ENCODE measurements at places on chromosomes 12 and 14. TPM values are rescaled to one million over a fixed set of nuclear protein-coding genes. Genes with fewer than 3 reads are reported as not detected.
A peak's percentile ranks its signal among the peaks of the same experiment; 100 is the strongest.

- no peak overlapping the region for H3K4me3 ChIP-seq
- H3K4me1 ChIP-seq: peaks cover 9% of the 10 kb centered on the region
- H3K27me3 ChIP-seq: no peaks in the 10 kb centered on the region
- H3K27ac ChIP-seq: peak overlapping the region; percentile 40
Observed at GRCh38 chr12:32566663-32567295, 112.3 kb upstream of the DNM1L start.

GRCh38 chr14:41385797-41386196, 220.9 kb upstream of the LRFN5 start:
- no peak for DNase-seq
- no peaks in the 10 kb centered on the region for H3K27me3 ChIP-seq
- H3K36me3 ChIP-seq: no peaks in the 10 kb centered on the region

GRCh38 chr14:22131749-22132476, 457.1 kb downstream of the DAD1 start:
- no peak overlapping the region for H3K4me3 ChIP-seq
- H3K27ac ChIP-seq: no peak overlapping the region
- no peaks in the 10 kb centered on the region for H3K36me3 ChIP-seq
- DNase-seq: peak; percentile 3

GRCh38 chr14:36177489-36177888, 967 bp upstream of the PTCSC3 start:
- no peaks in the 10 kb centered on the region for H3K36me3 ChIP-seq
- H3K27me3 ChIP-seq: no peaks in the 10 kb centered on the region
- H3K4me3 ChIP-seq: no peak overlapping the region
- no peak for DNase-seq
- no peaks in the 10 kb centered on the region for H3K4me1 ChIP-seq

GRCh38 chr12:54572881-54573280, 15.6 kb downstream of the PPP1R1A start:
- H3K36me3 ChIP-seq: peaks cover 34% of the 10 kb centered on the region
- H3K27ac ChIP-seq: no peak overlapping the region
- no peaks in the 10 kb centered on the region for H3K4me1 ChIP-seq
- DNase-seq: no peak
- H3K27me3 ChIP-seq: no peaks in the 10 kb centered on the region

GRCh38 chr12:90909069-90909770, 45.8 kb downstream of the CCER1 start:
- H3K4me1 ChIP-seq: no peaks in the 10 kb centered on the region
- H3K27me3 ChIP-seq: no peaks in the 10 kb centered on the region
- no peak overlapping the region for H3K4me3 ChIP-seq
- no peaks in the 10 kb centered on the region for H3K36me3 ChIP-seq
- no peak for DNase-seq

DNA sequence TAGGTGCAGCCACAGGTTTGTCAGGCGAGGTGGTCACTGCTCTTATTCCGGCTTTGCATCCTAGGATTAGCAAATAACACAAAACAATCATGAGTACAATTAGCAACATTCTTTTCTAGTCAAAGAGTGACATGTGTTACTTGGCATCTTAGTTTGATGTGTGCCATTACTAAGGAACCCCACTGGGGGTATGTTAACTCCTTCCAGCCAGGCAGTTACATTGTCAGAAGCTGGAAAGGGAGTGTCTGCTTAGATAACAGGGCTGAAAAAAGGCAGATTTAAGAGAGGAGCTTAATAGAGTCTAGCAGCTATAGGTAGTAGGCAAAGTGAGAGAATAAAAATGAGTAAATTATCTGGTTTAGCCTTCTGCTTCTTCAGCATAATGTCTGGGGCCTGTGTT, 30.5 kb upstream of the METAP2 start:
- no peak overlapping the region for H3K27ac ChIP-seq
- H3K36me3 ChIP-seq: no peaks in the 10 kb centered on the region
- H3K4me3 ChIP-seq: no peak overlapping the region
- DNase-seq: no peak
- no peaks in the 10 kb centered on the region for H3K27me3 ChIP-seq

- no peaks in the 10 kb centered on the region for H3K27me3 ChIP-seq
- no peaks in the 10 kb centered on the region for H3K36me3 ChIP-seq
- H3K4me1 ChIP-seq: peaks cover 6% of the 10 kb centered on the region
- H3K27ac ChIP-seq: no peak overlapping the region
Observed at GRCh38 chr12:116703214-116703795, 34.6 kb downstream of the SPRING1 start.

DNA sequence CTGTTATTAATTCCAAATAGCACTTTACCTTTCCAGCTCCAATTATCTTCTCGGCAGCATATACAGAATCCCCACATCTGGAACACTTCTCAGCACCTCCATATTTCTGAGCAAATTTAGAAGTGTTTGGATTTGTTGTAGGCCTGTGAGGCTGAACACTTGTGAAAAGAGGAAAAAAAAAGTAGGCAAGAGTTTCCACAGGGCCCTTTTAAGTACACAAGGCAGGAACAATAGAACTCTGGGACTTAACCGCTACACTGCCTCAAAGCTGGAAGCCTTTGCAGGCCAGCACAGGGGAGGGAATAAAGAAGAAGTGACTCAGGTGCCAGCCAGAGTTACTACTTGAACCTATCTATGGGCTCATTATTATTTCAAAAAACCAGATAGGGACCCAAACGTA, 18.6 kb downstream of the CSRP2 start:
- no peak for DNase-seq
- H3K27me3 ChIP-seq: no peaks in the 10 kb centered on the region
- no peak overlapping the region for H3K27ac ChIP-seq
- no peaks in the 10 kb centered on the region for H3K4me1 ChIP-seq
- no peak overlapping the region for H3K4me3 ChIP-seq

PTGDR gene
- 0.15 TPM for polyA plus RNA-seq

DAO gene
- polyA plus RNA-seq: not detected

RNASE4 gene
- polyA plus RNA-seq: 7.8 TPM

EGLN3 gene
- polyA plus RNA-seq: 22.9 TPM

KRT72 gene
- polyA plus RNA-seq: 0.27 TPM

FRMD6 gene
- polyA plus RNA-seq: 27.1 TPM

GLS2 gene
- 3.1 TPM for polyA plus RNA-seq

CMA1 gene
- polyA plus RNA-seq: 0.17 TPM

FGF6 gene
- not detected for polyA plus RNA-seq

ANKRD33 gene
- 0.08 TPM for polyA plus RNA-seq

All from left lung (tissue), 14 donors.